Hippocampal formation (tissue), 2 donors: ENCODE measurements at places on chromosomes 16 and 17.

DNA sequence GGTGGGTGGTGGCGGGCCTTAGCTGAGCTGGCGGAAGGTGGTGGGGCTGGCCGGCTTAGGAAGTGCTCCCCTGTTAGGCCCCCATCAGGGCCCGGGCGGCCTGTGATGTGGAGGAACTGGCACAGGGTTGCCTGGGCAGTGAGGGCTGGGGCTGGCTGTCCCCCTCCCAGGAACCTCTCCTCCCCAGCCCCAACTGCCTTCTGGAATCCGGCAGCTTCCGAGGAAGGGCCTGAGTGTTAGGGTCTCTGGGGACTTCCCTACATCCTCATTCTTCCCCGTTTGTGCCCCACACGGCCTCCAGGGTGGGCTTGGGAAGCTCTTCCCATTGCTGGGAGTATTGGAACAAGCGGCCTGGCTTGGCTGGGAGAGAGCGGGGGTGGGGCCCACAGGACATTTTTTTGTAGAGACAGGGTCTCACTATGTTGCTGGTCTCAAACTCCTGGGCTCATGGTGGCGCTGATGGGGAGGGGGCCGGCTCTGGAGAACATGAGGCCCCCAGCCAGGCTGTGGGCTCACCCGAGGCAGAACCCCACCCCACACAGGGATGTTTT is 89.9 kb upstream of the CIBAR2 start:
- DNase-seq = no peak

GRCh38 chr17:77311371-77311981 is 170.7 kb downstream of the SEC14L1 start:
- DNase-seq = no peak

DNA sequence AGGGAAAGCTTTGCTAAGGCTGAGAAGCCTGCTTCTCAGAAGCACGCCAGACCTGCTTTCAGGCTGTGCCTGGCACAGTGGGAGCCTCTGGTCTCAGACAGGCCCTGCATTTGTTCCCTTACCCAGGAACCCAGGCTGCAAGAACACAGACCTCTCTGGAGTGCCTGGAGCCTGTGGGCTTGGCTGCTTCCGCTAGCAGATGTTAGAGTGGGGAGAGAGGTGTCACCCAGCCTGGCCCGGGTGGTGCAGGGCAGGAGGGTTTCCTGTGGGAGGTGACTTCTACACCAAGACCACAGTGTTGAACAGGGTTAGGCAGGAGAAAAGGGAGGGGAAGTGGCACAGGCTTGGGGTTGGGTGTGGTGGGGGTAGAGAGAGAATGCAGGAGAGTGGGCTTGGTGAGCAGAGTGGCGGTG is 35.8 kb upstream of the ADGRG1 start:
- DNase-seq = no peak

DNA sequence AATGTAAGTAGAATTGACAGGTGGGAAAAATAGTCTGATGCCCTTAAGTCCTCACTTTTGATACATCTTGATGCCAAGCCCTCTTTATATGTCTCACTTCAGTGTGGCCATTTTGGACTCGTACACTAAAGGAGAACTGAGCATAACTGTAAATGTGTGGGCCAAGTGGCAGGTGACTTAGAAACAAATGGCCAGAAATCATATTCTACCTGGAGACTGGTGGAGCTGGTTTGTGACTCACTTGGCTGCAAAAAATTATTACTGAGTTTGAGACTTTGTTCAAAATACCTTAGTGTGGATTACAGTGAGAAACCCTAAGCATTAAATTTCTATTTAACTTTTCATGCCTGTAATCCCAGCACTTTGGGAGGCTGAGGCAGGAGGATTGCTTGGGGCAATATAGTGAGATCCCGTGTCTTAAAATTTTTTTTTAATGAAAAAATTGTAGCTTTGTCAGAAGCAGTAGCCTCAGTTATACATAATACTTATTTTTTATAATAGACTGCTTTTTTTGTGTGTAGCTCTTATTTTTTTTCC is 5.0 kb downstream of the HAPSTR1 start:
- DNase-seq = no peak

- DNase-seq = no peak
Observed at GRCh38 chr16:10077861-10078260, 104.4 kb downstream of the GRIN2A start.

- DNase-seq = no peak
Observed at GRCh38 chr17:16352303-16352666, 984 bp downstream of the CENPV start.

DNA sequence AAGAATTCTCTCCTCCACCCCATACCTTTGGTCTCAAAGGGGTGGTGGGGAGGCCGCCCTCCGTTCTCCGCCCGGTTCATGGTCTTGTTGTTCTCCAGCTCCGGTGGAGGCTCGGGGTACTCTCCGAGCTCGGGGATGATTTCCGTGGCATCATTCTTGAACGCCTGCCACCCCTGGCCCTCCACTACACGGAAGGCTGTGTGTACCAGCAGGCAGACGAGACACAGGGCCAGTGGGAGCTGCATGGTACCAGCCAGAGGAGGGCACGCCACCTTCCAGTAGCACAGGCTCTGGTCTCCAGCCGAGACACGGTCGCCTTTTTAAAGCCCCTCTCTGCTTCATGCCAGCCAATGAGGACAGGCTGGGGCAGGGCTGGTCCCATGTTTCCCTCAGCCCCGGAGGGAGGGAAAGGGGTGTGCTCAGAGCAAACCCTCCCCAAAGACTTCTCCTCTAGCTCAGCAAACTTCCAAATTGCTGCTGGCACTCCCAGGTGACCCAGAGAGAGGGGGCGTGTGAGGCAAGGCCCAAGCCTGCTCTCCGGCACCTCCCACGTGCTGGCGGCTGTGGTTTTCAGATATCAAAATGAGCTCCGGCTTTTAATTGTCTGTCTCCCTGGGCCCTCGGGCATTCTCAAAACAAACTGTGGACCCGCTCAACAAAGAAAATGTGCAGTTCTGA is at the start of gene SOST:
SOST (minus strand) TSS at position 295 of the 678 bp plus-strand sequence; CDS start at position 245, 50 bp downstream.
- no peak for DNase-seq

- no peak for DNase-seq
Observed at GRCh38 chr17:12603566-12603965, 62.1 kb upstream of the MYOCD start.

DNA sequence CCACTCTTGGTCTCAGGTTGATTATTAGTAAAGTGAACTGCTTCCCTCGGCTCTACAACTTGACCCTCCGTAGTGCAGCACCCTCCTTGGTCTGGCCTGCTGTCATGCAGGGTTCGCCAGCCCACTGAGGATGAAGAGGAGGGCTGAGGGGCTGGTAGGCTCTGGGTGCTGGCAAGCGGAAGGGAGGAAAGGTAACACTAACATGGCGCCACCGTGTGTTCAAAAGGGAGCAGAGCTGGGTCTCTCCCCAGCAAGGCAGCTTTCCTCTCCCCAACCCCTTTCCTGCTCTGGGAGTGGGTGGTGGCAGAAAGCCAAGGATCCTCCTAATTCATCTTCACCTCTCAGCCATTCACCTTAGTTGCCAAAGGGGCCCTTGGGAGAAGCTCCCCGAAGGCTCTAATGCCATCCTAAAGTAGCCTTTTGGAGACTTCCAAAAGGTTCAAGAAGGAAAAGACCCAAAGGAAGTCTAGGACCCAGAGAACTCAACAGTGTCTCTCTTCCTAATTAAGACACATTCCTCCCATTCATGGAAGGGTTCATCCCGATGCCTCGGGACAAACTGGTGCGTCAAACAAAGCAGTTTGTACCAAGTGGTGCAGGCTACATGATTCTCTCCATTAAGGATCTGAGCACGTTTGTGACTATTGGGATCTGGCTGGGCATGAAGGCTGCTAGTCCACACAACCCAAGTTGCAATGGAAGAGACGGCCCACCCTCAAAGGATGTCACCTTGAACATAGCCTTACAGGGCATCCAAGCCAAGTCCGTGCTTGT is 90.8 kb upstream of the TOB1 start:
- peak; percentile 32 for DNase-seq

GRCh38 chr16:17776888-17777287 is 306.1 kb upstream of the XYLT1 start:
- peak; percentile 26 for DNase-seq

DNA sequence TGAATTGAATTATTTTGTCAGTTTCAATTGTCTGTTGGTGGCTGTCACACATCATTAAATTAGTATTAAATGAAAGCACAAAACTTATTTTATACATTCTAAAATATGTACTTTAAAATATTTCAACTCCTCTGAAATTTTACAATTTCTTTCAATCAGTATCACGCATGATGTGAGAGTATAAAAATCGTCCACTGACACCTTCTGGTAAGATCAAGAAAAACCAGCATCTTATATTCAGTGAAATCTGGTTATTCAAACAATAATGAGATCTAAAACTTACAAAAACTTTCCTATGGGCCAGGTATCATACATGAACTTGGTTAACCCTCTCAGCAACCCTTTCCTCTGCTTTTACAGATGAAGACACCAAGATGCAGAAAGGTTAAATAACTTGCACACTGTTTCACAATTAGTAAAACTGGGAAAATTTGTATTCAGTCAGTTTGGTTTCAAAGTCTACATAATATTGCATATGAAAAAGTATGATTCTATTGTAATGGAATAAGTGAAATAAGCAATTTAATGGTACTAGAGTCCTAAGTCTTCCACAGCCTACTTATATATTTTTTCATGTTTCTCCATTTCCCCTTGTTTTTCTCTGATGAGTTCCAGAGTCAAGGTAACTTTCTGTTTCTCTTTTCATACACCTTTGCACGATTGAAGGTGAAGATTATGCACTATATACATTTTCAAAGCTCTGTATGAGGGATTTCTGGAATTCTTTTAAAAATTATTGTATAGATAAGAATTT is 58.7 kb downstream of the EFCAB5 start:
- no peak for DNase-seq

DNA sequence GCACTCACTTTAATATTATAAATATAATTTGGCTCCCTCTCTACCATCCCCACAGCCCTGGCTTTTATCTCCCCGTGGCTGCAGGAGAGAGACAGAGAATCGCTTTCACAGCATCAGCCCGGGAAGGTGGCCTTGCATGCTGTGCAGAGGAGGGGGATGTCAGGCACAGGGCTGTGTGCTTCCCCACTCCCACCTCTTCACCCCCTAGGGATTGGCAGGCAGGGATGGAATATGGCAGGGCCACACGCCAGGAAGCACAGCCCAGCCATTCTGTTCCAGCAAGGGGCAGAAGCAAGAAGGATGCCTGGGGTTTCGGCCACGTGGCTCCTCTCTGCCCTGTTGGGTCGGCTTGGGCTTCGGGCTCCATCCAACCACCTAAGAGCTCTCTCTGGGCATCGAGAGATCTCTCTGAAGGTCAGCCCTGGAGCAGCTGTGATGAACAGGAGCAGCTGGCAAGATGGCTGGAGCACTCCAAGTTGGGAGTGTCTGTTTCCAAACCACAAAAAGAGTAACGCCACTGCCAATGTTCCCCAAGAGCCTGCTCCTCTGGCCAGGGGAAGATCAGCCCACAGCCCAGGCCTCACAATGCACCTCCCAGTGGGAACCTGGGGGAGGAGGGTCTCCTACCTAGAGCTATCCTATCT is 223.2 kb downstream of the C16orf78 start:
- DNase-seq = no peak

DNA sequence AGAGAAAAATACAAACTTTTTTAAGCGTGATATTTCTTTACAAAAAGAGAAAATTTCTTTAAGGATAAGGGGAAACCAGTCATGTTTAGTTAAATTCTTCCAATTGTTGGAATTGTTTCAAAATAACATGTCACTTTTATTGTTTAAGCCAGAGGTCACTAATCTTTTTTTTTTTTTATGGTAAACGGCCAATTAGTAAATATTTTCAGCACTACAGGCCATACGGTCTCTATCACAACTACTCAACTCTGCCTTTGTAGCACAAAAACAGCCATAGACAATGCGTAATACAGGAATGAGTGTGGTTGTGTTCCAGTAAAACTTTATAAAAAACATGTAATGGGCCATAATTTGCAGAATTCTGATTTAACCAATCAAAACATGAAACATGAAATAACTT is 401.4 kb downstream of the GRIN2A start:
- DNase-seq = no peak

- peak; percentile 60 for DNase-seq
Observed at GRCh38 chr16:58495521-58496331, 4.2 kb upstream of the NDRG4 start.

GRCh38 chr17:38703742-38704605 is 1.1 kb upstream of the MLLT6 start:
- no peak for DNase-seq

DNA sequence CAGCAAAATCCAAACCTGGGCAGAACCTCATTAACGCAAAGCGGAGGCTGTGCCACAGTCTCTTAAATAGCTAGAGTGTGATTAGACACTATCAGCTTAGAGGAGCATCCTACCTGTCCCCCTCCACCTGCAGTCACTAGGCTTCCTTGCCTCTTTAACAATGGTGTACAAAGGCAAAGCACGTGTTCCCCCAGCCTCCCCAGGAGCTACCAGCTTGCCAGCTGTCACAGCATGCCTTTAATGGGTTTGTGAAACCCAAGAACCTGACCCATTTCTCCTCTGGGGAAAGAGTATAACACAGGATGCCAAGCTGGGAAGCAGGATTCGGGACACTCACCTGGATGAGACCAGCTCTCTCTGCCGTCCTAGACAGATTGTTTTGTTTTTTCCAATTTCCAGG is 37.2 kb upstream of the TBX2 start:
- no peak for DNase-seq

- DNase-seq = no peak
Observed at GRCh38 chr17:35842239-35842638, 26.5 kb downstream of the HEATR9 start.

DNA sequence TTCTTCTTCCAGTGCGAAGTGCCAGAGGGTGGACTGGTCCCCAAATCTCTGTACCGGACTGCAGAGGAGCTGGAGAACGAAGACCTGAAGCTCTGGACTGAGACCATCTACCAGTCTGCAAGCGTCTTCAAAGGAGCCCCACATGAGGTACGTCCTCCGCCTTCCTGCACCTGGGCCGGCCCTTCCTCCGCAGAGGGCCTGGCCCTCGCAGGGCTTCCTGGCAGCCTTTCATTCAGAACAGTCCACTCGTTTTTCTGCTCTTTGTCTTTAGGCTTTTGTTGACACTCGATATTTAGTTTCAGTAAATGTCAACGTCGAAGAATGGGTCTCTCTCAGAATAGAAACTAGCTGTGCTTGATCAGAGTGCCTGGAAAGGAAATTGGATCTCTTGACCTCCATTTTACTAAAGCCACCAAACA is 68.6 kb downstream of the SEC14L1 start:
- no peak for DNase-seq

- no peak for DNase-seq
Observed at GRCh38 chr17:20313306-20313705, 154.0 kb downstream of the LGALS9B start.

DNA sequence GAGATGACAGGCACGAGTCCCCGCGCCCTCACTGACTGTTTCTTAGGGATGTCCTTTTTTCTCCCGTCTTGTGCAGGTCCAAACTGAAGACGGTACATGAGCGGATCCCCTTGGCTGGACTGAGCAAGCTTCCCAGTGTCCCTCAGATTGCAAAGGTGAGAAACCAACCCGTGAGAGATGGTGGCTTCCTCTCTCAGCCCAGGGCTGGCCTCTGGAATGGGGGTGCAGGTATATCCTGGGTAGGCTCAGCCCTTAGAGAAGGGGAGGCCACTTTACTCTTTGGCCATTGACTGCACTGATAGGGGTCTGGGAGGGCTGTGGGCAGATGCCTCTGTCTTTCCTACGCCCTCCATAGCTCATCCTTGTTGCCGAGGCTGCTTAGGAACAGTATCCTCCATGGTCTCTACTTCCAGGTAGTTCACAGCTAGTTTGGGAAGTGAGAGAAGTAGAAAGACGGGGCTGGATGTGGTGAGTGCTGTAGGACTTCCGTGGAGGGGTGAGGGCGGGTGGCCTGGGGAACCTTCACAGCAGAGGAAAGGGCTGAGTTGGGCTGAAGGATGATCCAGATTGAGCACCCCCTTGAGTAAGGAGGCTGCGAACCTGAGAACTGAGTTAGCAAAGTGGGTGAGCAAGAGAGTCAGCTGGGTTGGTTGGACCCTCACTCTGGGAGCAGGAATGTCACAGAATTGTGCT is 83.0 kb downstream of the OR1D5 start:
- DNase-seq = no peak
